ENCODE measurements at places on chromosomes 4 and X.
A peak's percentile ranks its signal among the peaks of the same experiment; 100 is the strongest.

DNA sequence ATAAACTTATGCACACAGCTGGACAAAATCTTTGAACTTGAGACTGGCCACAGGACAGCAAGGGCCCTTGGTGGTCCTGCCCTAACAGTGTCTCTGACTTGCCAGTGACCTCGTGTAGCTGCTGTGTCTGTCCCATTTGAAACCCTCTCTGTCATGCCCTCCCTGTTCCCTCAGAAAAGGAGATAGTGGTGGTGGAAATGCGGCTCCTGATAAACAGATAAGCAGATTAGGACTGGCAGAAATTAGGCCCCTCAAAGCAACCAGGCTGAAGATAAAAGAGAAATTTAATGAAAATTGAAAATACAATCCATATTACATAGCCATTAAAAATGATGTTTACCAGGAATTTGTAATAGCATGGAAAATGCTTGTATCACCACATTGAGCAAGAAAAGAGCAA lies 136.6 kb upstream of the ATP6AP2 start:
- DNase-seq, result no peak

DNA sequence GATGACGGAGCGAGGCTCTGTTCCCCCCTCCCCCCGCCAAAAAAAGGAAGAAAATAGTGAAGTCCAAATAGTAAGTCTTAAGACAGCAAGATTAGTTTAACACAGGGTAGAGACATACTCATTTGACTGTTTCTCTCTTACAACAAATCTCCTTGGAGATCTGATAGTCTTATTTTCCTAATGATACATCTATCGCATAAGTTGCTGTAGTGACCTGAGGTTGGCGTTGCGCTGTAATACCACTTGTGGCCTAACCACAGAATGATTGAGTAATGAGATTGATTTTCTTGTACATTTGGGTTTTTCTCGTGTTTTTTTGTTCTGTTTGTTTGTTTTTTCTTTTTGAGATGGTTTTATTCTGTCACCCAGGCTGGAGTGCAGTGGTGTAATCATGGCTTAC lies 27.2 kb downstream of the OCIAD1 start:
- no peak for DNase-seq

- DNase-seq, result no peak
Measured at GRCh38 chr4:39030725-39031124, 1.5 kb downstream of the TMEM156 start.

DNA sequence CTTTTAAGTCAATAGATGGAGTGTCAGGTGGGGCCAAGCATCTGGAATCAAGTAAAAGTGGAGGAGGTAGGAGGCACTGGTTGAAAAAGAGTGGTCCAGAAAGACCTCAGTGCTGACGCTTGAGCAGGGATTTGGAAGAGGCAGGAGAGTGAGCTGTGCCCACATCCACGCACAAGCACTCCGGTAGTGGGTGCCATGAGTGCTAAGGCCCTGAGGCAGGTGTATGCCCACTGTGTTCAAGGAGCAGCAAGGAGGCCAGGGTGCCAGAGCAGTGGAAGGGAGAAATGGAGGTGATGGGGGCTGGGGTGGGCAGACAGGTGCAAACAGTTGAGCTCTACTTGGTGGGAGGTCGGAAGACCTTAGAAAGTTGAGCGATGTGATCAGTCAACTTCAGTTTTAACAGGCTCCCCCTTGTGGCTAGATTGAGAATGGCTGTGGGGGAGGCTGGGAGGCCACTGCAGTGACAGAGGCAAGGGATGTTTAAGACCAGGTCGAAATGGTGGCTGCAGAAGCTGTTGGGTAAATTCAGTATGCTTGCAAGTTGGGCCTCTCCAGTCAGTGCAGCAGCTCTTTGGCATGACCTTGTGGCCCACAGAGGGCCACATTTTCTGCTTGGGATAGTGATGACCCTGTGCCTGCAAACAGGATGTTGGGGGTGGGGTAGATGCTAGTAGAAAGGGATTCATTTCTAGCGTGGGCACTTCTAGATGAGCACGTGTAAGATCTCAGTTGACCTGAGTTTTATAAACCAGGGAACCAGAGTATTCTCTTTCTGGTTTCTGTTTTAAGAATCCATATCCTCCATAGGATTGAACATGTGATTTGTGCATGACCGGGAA lies 12.7 kb downstream of the TKTL1 start:
- peak; percentile 73 for DNase-seq

GRCh38 chr4:535924-536281 lies 36.9 kb downstream of the PIGG start:
- no peak for DNase-seq

Data from aorta (tissue), 5 donors.